Amniotic stem cell (primary cell): ENCODE measurements at places on chromosomes 3 and 15.
A peak's percentile ranks its signal among the peaks of the same experiment; 100 is the strongest.

- no peak for DNase-seq
Observed at GRCh38 chr15:25763331-25763751, 99.8 kb downstream of the ATP10A start.

GRCh38 chr15:77021803-77022381, 27.0 kb downstream of the PSTPIP1 start:
- DNase-seq = peak; percentile 5

- DNase-seq = no peak
Observed at GRCh38 chr3:49781415-49782199, 4.7 kb downstream of the IP6K1 start.

DNA sequence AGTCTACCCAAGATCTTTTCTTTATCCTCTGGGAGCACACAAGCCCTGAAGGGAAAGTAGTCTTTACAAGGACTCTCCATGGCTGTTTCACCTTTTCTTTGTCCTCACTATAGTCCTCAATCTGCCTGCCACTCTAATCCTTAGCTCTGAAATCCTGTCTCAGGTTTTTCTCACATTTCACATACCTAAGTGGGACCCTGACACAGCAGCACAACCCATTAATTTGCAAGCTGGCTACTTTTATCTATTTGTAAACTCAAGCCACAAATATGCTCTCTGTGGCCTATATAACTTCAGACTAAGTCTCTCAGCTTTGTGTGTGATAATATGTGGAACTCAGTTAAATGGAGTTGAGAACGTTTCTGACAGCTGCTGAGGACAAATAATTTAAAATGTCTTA, 19.8 kb downstream of the SIN3A start:
- no peak for DNase-seq

GRCh38 chr3:168834558-168834957, 738.8 kb upstream of the GOLIM4 start:
- DNase-seq = no peak

- no peak for DNase-seq
Observed at GRCh38 chr3:171653701-171654100, 156.6 kb downstream of the PLD1 start.

- DNase-seq = peak; percentile 46
Observed at GRCh38 chr15:39624806-39625205, 43.9 kb downstream of the THBS1 start.

DNA sequence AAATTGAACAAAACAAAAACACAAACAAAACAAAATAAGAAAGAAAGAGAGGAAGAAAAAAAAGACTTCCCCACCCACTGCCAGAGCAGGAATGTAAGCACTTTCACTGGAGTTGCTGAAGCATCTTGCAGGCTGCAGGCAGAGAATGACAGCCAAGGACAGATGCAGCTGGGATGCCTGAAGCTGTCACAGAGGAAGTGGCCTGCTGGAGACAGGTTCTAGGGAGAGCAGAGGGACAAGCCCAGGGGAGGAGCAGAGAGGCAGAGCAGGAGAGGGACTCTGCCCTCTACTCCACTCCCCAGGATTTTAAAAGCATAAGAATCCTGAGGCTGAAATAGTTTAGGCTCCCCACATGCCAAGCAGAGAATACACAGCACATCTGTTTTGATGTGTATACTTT, 326.2 kb downstream of the TUSC7 start:
- no peak for DNase-seq

- DNase-seq = no peak
Observed at GRCh38 chr3:73529308-73530021, 95.3 kb downstream of the PDZRN3 start.

- no peak for DNase-seq
Observed at GRCh38 chr15:57562196-57562769, 29.4 kb upstream of the MYZAP start.

- no peak for DNase-seq
Observed at GRCh38 chr3:155158346-155159037, 78.4 kb downstream of the MME start.

DNA sequence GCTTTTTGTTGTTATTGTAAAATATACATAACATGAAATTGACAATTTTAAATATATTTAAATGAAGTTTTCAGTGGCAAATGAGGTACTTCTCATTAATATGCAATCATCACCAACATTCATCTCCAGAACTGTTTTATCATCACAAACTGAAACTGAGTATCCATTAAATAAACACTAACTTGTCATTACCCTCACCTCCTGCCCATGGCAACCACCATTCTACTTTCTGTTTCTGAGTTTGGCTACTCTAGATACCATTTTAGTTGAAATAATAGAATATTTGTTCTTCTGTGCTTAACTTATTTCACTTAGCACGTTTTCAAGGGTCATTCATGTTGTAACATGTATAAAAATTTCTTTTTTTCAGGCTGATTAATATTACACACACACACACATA, 834.3 kb downstream of the PLOD2 start:
- DNase-seq = no peak

DNA sequence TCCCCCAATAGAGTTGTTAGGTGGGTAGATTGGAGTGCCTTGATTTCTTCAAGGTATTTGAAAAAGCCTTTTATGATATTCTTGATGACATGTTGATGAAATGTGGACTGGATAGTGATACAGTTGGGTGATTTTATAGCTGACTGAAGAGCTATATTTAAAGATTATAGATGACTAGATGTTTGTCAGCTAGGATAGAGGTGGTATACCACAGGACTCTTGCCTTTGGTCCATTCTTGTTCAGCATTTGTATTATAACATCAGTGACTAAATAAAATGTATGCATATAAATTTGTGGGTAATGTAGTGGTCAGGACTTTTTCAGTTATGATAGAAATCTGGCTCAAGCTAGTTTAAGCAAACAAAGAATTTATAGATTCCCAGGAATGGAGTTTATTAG, 143.9 kb downstream of the ZNF609 start:
- no peak for DNase-seq

DNA sequence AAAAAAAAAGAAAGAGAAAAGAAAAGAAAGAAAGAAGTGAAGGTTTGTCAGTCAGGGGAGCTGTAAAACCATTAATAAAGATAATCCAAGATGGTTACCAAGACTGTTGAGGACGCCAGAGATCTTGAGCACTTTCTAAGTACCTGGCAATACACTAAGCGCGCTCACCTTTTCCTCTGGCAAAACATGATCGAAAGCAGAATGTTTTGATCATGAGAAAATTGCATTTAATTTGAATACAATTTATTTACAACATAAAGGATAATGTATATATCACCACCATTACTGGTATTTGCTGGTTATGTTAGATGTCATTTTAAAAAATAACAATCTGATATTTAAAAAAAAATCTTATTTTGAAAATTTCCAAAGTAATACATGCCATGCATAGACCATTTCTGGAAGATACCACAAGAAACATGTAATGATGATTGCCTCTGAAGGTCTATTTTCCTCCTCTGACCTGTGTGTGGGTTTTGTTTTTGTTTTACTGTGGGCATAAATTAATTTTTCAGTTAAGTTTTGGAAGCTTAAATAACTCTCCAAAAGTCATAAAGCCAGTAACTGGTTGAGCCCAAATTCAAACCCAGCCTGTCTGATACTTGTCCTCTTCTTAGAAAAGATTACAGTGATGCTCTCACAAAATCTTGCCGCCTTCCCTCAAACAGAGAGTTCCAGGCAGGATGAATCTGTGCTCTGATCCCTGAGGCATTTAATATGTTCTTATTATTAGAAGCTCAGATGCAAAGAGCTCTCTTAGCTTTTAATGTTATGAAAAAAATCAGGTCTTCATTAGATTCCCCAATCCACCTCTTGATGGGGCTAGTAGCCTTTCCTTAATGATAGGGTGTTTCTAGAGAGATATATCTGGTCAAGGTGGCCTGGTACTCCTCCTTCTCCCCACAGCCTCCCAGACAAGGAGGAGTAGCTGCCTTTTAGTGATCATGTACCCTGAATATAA, 2.0 kb downstream of the B2M start:
- DNase-seq = peak; percentile 4

GRCh38 chr3:124362455-124362854, 367.8 kb upstream of the UMPS start:
- DNase-seq = no peak

GRCh38 chr3:152557302-152557999, 277.5 kb upstream of the P2RY1 start:
- no peak for DNase-seq

DNA sequence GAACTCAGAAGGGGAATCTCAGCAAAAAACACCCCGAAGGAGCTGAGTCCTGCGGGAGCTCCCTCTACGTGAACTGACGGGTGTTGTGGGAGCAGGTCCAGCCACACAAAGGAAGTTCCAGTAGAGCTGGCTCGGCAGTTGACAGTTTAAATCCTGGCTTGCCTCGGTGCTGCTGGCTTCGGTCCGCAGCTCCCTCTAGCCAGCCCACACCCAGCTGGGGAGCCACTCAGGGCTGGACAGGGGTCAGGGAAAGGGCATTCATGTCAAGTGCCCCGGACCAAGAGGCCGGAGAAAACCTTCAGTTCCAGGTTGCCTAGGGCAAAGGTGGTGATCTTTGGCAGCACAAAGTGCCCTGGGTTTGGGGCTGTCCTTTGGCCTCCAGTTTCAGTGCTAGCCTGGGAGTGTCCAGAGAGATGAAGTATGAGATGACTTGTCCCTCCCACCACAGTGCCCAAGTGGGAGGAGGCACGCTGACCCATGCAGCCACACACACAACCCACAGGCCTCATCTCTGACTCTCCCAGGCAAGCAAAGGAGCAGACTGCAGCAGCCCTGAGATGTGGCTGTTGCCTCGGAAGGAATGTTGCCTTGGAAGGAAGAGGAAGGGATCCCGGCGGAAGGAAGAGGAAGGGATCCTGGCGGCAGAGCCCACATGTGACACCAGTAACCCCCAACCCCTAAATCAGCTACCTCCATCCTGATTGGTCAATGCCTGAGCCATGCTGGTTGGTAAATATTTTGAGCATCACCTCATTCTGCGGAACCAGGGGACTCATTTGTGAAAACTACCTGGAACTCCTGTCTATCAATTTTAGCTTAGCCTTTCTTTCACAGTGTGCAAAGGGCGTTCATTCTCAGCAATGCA, 13.9 kb upstream of the ANPEP start:
- DNase-seq = no peak

GRCh38 chr3:151135541-151136337, 50.3 kb downstream of the MED12L start:
- no peak for DNase-seq

- no peak for DNase-seq
Observed at GRCh38 chr15:91238644-91239425, 138.8 kb downstream of the SV2B start.

GRCh38 chr3:52777959-52778805, 783 bp downstream of the ITIH1 start:
- DNase-seq = no peak

DNA sequence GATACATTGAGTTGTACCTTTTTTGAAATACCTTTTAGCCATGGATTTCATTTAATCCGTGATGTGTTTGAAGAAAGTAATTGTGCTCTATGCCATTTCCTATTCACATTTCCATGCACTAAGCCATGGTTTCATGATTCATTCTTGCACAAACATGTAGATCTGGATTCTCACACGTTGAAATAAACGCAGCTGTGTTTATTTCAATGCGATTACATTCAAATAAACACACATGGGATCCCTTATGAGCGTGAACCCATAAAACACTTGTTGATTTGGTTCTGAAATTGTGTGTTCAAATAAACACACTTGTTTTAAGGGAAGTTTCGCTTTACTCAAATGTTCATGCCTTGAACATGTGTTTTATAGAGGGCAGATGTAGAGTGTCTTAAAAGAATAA, 39.2 kb downstream of the BBX start:
- DNase-seq = no peak

GRCh38 chr3:27800261-27800660, 78.1 kb upstream of the EOMES start:
- no peak for DNase-seq

DNA sequence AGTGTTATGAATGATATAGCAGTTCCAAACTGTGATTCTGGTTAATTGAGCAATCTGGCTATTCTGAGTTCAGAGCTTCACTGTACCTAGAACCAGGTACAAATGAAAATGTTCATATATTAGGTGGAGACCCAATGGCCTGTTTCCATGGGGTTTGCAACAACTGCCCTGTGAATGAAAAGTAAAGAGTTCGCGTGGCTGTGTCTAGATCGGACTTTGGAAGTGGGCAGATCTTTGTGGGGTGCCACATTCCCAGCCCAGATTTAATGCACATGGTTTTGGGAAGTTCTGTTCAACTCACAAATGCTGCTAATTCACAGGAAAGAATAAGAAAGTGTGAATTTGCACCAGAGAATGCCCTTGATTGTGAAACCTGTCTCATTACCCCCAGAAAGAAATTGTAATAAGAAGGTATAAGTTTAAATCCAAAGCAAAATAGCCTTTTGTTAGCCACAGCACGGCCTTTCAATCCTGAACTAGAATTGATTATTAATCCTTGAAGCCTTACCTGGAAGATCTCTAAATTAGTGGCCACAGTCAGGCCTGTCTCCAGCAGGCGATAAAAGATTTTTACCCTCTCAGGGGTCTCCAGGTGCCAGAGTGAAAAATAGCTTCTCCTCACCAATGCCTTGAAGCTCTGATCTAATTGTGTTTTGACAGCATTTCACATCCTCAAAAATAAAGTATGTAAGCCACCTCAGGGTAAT, 22.6 kb downstream of the WHAMM start:
- DNase-seq = no peak

- no peak for DNase-seq
Observed at GRCh38 chr15:37536967-37537605, 397.4 kb upstream of the TMCO5A start.

- no peak for DNase-seq
Observed at GRCh38 chr3:84547971-84548970, 410.5 kb upstream of the CADM2 start.

GRCh38 chr3:101988596-101988995, 139.3 kb downstream of the NFKBIZ start:
- DNase-seq = no peak

DNA sequence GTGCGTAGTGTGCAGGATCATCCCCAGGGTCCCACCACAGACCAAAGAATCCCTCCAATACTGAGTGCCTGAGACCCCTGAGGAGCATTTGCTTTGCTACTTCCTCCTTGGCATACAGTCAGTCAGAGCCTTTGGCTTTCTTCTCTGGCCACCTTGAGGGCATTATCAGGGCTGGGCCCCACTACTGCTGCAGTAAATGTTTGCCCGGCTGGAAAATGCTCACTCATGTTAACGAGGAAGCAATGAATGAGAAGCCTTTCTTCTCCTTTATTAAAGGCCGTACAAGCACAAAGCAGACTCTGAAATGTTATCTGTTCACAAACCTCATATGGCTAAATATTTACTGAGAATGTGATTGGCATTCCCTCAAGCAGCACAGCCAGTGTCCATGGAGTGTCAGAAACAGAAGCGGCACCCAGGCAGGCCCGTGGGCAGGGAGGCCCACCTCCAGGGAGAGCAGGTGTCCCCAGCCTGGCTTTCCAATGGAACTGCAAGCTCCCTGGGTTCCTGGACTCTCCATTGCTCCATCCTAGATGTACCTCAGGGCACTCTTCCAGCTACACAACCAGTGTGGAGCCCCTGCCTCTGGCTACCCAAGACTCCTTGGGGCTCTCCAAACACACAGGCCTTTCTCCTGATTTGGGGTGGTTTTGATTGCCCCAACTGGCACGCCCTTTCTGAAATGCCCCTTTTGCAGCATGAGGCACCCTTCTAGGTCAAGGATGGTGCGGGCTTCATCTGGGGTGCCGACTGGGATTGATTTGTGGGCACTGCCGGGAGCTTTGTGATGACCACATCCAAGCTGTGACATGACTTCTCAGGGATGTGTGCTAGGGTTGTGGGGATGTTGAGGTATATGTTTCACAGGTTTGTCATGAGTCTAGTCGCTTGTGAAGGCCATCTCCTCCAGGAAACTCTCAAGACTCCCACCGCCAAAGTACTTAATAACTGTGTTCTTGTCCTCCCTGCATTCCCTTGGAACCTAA, 195.6 kb downstream of the FAM43A start:
- DNase-seq = no peak
